T-cell (primary cell): ENCODE measurements at places on chromosomes 6 and 20.

DNA sequence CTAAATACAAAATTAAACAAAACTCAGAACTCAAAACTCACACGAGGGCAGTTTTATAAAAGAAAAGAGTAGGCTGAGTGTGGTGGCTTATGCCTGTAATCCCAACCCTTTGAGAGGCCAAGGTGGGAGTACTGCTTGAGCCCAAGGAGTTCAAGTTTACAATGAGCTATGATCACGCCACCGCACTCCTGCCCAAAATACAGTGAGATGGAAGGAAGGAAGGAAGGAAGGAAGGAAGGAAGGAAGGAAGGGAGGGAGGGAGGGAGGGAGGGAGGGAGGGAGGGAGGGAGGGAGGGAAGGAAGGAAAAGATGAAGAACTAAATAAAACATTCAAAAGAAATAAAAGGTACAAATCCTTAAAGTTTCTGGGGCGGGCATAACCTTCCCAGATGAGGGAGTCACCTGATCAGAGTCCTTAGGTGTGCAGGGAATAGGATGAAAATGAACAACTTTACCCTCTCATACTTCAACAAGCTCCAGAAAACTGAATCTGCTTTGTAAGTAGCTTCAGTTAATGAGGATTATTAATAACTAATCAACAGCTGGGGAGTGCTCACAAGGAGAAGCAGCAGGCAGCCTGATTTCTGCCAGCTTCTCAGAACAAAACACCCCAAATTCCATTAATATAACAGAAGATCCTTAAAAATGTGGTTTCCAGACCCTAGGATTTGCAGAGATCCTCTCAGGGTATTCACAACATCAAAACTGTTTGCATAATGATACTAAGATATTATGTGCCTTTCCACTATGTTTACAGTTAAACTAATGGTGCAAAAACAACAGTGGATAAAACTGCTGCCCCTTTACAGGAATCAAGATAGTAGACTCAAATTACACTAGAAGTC, 21.8 kb downstream of the LMBRD1 start:
- no peak overlapping the region for H3K4me3 ChIP-seq
- H3K27ac ChIP-seq = no peak overlapping the region
- H3K27me3 ChIP-seq = no peaks in the 10 kb centered on the region
- H3K36me3 ChIP-seq = peaks cover 15% of the 10 kb centered on the region

DNA sequence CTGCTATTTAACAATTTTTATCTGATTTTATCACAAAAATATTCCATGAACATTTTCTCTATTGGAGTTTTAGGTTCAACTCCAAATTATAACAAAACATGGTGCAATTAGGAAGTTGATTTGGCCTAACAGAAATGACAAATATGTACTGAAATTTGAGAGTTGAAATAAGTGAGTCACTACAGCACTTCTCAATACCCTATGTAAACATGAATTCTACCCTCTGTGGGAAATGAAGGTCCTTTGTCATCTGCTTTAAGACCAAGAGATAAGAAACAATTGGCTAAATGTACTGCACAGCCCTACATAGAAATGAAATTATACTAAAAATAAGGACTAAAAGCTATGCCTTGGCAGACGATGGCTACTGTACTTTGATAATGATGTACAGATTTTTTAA, 86.2 kb upstream of the BEND6 start:
- no peaks in the 10 kb centered on the region for H3K36me3 ChIP-seq
- no peak overlapping the region for H3K4me3 ChIP-seq
- no peaks in the 10 kb centered on the region for H3K4me1 ChIP-seq
- H3K27me3 ChIP-seq = peaks cover 9% of the 10 kb centered on the region
- DNase-seq = no peak

GRCh38 chr6:84581494-84582259, 182.7 kb downstream of the TBX18 start:
- no peak overlapping the region for H3K4me3 ChIP-seq
- no peak overlapping the region for H3K27ac ChIP-seq
- H3K36me3 ChIP-seq = no peaks in the 10 kb centered on the region
- H3K27me3 ChIP-seq = no peaks in the 10 kb centered on the region
- H3K4me1 ChIP-seq = no peaks in the 10 kb centered on the region

- H3K36me3 ChIP-seq = peaks cover 5% of the 10 kb centered on the region
- H3K27ac ChIP-seq = no peak overlapping the region
- peaks cover 48% of the 10 kb centered on the region for H3K4me1 ChIP-seq
- DNase-seq = no peak
- no peak overlapping the region for H3K4me3 ChIP-seq
- H3K27me3 ChIP-seq = no peaks in the 10 kb centered on the region
Measured at GRCh38 chr20:5170341-5170740, 43.5 kb downstream of the CDS2 start.

- H3K27ac ChIP-seq = no peak overlapping the region
- no peaks in the 10 kb centered on the region for H3K27me3 ChIP-seq
- H3K36me3 ChIP-seq = no peaks in the 10 kb centered on the region
- no peak for DNase-seq
- H3K4me3 ChIP-seq = no peak overlapping the region
- H3K4me1 ChIP-seq = no peaks in the 10 kb centered on the region
Measured at GRCh38 chr6:52868240-52868639, 27.6 kb upstream of the GSTA5 start.

GRCh38 chr6:133805876-133806275, 83.0 kb upstream of the TCF21 start:
- H3K27me3 ChIP-seq = peaks cover 3% of the 10 kb centered on the region
- no peaks in the 10 kb centered on the region for H3K4me1 ChIP-seq
- no peak overlapping the region for H3K27ac ChIP-seq

GRCh38 chr20:52859156-52859876, 112.8 kb upstream of the TSHZ2 start:
- H3K27me3 ChIP-seq = no peaks in the 10 kb centered on the region
- no peak overlapping the region for H3K4me3 ChIP-seq
- no peaks in the 10 kb centered on the region for H3K4me1 ChIP-seq
- DNase-seq = no peak

GRCh38 chr6:37025621-37026466, 20.4 kb downstream of the FGD2 start:
- H3K27me3 ChIP-seq = no peaks in the 10 kb centered on the region
- peaks cover 38% of the 10 kb centered on the region for H3K4me1 ChIP-seq
- no peak for DNase-seq
- peaks cover 2% of the 10 kb centered on the region for H3K36me3 ChIP-seq

DNA sequence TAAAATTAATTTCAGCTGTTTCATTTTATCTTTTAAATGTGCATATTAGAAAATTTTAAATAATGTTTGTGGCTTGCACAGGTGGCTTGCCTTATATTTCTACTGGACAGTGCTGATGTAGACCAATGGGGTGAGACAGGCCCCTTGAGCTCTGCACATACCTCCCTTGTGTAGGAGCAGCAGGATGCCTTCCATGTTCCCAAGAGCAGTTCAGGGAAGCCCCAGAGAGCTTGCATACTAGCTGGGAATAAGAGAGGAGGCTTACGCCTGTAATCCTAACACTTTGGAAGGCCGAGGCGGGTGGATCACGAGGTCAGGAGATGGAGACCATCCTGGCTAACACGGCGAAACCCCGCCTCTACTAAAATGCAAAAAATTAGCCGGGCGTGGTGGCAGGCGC, 61.4 kb downstream of the RFPL4B start:
- H3K4me1 ChIP-seq = no peaks in the 10 kb centered on the region
- H3K4me3 ChIP-seq = no peak overlapping the region
- DNase-seq = no peak
- H3K27ac ChIP-seq = no peak overlapping the region
- H3K27me3 ChIP-seq = no peaks in the 10 kb centered on the region
- no peaks in the 10 kb centered on the region for H3K36me3 ChIP-seq

- no peak for DNase-seq
- H3K4me1 ChIP-seq = no peaks in the 10 kb centered on the region
Measured at GRCh38 chr6:132972254-132972653, 157.9 kb downstream of the RPS12 start.

- no peak overlapping the region for H3K27ac ChIP-seq
- no peak overlapping the region for H3K4me3 ChIP-seq
- no peaks in the 10 kb centered on the region for H3K36me3 ChIP-seq
- no peak for DNase-seq
Measured at GRCh38 chr20:40009542-40009941, 679.5 kb downstream of the MAFB start.

DNA sequence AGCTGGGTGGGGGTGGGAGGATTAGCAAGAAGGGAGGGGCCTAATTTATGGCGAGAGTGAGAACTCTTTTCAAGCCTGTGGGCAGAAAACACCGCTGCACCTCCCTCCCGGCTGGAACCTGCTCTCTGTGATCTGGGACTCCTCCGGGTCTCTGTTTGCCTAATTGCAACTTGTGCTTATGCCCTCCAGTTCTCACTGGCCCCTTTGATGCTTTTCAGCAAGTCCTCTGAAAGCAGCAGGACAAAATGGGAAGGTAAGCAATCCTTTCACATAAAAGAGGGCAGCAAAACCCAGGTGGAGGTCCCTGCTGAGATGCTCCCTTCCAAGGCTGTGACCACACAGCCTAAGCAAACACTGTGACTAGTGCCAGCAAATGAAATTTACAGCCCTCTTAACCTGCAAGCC, 523.0 kb upstream of the FLRT3 start:
- no peaks in the 10 kb centered on the region for H3K36me3 ChIP-seq
- H3K4me1 ChIP-seq = no peaks in the 10 kb centered on the region
- no peak overlapping the region for H3K4me3 ChIP-seq
- DNase-seq = no peak

DNA sequence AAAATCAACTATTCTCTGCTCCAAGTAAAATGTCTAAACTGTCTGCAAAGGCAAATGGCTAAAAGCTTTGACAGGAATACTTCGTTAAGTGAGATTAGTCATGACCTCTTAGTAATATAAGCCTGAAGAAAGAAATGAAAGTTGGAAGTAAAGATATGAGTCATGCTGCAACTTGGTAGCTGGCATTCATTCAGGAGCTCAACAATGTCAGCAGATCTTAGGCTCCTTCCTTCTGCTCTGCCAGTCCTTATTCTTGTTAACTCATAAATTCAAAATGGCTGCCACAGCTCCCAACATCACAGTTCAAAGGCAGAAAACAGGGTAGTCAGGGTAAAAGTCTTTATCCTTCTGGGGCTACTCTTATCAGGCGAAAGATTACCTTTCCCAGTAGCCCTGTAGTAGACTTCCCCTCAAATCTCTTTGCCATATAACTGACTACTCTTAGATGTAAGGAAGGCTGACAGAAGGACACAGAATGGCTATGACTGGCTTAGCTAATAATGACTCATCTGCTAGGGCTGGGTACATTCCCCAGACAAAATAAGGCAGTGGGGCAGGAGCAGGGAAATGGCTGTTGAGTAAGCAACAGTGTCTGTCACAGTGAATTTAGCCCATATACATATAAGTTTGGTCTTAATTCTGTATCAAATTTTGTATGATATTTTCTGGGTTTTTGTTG, 24.4 kb upstream of the C6orf62 start:
- no peaks in the 10 kb centered on the region for H3K4me1 ChIP-seq
- no peaks in the 10 kb centered on the region for H3K27me3 ChIP-seq
- DNase-seq = no peak
- H3K36me3 ChIP-seq = no peaks in the 10 kb centered on the region
- no peak overlapping the region for H3K4me3 ChIP-seq
